ENCODE measurements at places on chromosomes 7 and 10. TPM values are rescaled to one million over a fixed set of nuclear protein-coding genes. Genes with fewer than 3 reads are reported as not detected.

Gene CHN2
- 13.8 TPM for polyA plus RNA-seq

Gene PTN
- 93.6 TPM for polyA plus RNA-seq

Gene NKX6-2
- 11.3 TPM for polyA plus RNA-seq

Gene GTF2IRD2
- 20.7 TPM for polyA plus RNA-seq

Gene SCIN
- polyA plus RNA-seq: 0.52 TPM

DNA sequence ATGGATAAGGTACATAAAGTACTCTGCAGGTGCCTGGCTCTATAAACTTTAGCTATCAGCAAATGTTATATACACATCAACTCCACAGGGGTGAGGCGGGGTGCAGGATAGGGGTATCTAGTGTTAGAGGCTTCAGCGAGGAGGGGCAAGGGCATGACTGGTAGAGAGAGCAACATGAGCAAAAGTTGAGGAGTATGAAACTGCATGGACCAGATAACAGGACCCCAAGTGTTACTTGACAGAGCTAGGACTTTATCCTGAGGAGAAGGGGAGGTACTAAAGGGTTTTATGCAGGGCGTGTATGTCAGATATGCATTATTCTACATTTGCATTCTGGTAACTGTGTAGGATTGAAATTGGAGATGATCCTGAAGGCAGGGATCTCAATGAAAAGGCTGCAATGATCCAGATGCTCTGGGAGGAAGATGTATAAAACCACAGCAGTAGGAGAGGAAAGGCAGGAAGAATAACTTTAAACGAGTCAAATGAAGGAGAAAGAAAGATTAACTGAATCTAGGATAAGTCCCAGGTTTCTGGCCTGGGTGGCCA lies 109.8 kb upstream of the FAM133B start:
- no peak for DNase-seq

DNA sequence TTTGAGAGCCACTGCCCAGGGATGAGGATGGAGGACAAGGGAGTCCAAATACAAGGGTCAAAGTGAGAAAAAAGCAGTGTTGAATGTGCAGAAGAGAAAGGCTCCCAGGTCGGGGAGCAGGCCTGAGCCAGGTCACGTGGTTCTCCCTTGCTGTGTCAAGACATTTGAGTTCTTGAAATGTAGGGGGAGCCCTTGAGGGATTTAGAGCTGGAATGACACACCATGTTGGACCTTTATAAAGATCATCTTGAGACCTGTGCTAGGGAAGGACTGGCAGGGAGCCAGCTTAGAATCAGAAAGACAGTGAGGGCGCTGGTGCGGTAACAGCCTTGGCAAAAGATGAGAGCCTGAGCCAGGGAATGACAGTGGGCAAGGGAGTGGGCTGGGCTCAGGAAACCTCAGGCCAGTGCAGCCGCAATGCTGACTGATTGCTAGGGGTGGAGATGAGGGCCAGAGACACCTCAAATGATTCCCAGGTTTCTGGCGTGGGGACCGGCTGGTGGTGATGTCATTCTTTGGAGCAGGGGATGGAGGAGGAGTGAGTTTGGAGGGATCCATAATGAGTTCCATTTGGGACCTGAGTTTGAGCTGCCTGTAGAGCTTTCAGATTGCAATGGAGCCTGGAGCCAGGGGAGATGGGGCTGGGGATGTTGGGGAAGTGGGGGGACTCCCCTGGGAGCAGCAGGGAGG lies 120.1 kb downstream of the PTPN20 start:
- peak; percentile 86 for DNase-seq

DNA sequence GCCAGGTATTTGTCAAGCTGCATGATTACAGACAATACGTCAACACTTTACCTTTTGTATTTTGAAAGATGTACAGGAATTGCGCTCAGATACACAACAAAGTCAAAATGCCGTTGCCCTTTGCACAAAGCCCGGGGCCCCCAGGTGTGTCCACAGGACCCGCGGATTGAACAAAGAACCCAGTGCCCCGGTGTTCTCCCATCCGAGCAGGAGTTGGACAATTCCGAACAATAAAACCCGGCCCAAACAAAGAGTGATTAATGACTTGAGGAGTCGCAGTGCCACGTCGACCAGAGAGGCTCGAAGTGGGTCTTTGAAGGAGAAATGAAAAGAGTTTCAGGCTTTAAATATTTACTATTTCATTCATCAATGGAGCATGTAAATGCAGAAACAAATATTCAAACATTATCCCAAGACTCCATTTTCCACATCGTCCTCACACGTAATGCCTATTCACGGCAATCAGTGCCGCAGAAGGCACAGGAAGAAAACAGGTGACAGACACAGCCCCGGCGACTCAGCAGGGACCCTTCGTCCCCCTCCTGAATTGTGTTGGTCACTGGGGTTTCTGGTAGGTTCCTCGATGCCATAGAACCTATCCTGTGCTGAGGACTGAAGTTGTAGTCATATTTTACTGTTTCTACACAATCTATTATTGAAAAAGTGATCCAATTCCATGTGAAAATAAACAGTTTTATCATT lies 70.9 kb upstream of the MGMT start:
- DNase-seq: no peak

Gene CRYGN
- polyA plus RNA-seq: not detected

GRCh38 chr10:125144693-125145623 lies 15.4 kb downstream of the CTBP2 start:
- DNase-seq: no peak

GRCh38 chr7:42730586-42730985 lies 181.3 kb downstream of the C7orf25 start:
- DNase-seq: no peak

- no peak for DNase-seq
Observed at GRCh38 chr10:73763343-73763742, 18.5 kb upstream of the CHCHD1 start.

- DNase-seq: no peak
Observed at GRCh38 chr7:37504801-37505200, 56.1 kb upstream of the ELMO1 start.

Gene PRKG1
- 56.7 TPM for polyA plus RNA-seq

DNA sequence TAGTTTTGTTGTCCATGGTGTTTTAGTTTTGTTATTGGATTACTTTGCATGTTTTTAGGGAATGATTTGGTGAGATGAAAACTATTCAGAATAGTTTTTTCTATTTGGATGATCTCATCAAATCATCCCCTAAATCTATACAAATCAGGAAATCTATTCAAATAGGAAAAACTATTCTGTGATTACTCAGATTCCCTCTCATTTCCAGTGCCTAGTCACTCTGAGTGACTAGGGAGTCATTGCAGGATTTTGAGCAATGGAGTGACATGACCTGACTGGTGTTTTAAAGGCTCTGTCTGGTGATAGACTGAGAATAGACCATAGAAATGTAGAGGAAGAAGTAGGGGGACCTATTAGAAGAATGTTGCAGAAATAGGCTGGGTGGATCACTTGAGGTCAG lies 72.4 kb downstream of the TPST1 start:
- DNase-seq: no peak

- no peak for DNase-seq
Observed at GRCh38 chr7:156203923-156204322, 391.7 kb upstream of the SHH start.

Gene EIF5AL1
- polyA plus RNA-seq: 1.6 TPM

- peak; percentile 71 for DNase-seq
Observed at GRCh38 chr7:131654668-131655326, 98.4 kb upstream of the PODXL start.

- no peak for DNase-seq
Observed at GRCh38 chr10:50044941-50045664, 22.7 kb upstream of the WASHC2A start.

DNA sequence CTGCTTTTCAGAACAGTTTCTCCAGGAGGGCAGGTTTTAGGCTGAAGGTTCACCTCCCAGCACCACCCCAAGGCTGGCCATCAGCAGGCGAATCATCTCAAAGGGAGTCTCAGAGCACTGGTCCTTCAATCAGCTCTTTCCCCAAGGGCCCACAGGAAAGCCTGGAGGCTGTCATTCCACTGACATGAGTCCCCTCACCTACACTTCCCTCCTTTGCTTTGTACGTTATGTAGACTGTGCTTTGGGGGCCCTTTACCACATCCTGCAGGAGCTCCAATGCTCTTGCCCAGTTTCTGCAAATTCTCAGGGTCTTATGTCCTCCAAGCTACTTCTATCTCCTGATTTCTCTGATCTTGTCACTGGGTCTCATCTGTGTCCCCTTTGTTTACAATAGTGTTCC lies 15.4 kb downstream of the WDFY4 start:
- no peak for DNase-seq

DNA sequence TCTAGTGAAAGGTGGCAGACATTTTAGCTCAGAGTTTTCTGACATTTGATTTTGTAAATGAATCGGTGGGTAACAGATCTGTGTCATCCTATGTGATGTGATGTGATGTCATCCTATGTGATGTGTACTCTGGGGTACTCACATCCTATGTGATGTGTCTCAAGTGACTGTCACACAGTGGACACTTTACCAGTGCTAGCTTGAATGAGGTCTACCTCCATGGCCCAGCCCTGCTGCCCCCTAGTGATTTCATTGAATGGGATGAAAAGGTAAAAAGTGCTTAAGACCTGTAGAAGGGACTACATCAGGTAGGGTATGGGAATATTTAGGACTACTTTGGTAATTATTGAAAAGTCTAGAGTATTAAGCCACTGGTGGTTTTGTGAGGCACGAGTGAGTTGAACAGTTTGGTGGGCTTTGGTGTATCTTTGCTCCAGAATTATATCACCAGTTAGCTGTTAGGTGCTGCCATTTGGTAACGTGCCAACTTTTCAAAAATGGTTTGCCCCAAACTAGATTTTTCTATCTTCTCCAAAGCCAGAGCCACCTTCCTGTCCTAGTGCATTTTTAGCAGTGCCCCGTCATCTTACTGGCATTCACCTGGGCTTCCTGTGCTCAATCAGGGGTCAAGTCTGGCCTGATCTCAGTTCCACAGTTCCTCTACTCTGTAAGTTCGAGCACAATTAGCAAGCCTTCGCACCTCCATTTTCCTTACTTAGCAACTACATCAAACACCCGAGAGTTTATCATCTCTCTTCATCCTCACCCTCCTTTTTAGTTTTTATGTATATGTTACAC lies 9.7 kb downstream of the EIF4H start:
- DNase-seq: no peak

DNA sequence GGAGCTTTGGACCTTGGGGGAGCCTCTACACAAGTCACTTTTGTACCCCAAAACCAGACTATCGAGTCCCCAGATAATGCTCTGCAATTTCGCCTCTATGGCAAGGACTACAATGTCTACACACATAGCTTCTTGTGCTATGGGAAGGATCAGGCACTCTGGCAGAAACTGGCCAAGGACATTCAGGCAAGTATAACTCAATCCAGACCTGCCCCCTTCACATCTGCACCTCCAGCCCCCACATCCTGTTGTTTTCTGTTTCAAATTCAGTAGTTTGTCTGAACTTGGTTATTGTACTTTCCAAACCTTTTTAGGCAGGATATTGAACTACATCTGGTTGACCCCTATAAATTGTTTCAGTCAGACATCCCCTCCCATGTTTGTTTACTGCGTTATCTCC lies 62.4 kb upstream of the CC2D2B start:
- DNase-seq: no peak

DNA sequence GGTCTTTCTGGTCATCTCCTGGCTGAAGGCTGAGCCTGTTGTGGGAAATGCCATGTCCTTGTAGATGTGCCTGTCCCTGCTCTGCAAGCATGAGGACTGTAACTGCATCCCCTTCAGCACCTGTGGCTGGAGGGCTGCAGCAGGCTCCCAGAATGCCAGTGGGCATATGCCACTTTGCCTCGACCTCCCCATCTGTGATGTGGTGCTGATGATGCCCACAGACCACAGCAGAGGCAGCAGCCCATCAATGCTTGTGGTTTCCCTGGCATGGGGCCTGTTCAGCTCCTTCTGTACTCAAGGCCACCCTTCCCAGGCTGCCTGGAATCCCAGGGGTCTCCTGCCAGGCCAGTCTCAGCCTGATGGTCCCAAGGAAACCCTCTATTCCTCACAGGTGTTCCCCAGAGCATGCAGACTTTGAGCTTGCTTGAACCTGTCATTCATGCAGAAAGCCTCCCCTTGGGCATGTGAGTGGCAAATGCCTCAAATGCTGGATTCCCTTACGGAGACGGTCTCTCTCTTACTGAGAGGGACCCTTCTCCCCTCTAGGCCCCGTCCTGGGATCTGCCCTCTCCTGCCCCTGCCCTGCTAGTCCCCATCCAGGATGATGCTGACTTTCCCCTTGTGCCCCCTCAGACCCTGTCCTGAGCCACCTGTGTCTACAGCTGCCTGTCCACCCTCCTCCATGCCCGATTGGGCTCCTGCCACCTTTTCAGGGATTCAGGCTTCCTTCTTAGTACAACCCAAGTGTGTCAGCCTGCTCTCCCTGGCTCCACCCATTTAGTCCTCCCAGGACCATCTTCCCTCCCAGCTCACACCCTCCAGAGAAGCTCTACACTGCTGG lies 50.9 kb upstream of the ANTXRL start:
- DNase-seq: no peak

GRCh38 chr7:48108959-48109847 lies 20.1 kb downstream of the UPP1 start:
- no peak for DNase-seq

Gene CTAGE4
- polyA plus RNA-seq: 0.97 TPM

- peak; percentile 86 for DNase-seq
Observed at GRCh38 chr10:47165711-47166404, 134.1 kb upstream of the GDF10 start.

All from muscle of arm (tissue), 14 donors.